Activated CD8-positive, alpha-beta memory T cell treated with anti-CD3 and anti-CD28 coated beads for 1 hour (primary cell): ENCODE measurements at places on chromosomes 3 and 15.

DNA sequence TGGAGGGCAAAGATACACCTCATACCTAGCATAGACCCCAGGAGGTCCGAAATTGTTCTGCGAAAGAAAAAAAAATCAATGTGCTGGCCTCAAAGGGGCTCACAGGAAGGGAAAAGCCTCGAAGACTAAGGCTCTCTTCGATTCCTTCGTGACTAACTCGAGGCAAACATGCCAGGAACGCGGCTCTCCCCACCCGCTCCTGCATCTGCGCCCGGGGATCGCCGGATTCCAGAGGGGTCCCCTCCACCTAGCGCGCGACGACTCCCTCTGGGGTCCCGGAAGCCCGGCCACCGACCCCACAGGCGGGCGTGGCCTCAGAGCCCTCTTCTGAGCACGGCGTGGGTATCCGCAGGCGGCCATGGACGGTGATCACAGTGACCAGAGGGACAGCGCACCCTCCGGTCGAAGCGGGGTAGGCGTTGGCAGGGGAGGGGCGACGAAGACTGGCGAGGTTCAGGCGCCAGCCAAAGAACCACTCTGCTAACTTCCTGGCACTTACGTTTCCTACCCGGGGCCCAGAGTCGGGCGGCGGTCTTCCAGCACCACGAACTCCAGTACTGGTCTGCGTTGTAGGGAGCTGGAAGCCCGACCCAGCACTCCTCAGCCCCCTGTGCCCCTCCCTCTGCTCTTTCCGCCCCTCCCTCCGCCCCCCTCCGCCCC lies 515 bp upstream of the EIF3J start:
- DNase-seq: no peak

GRCh38 chr15:77959432-77959879 lies 118.1 kb downstream of the TBC1D2B start:
- DNase-seq: peak; percentile 34

- DNase-seq: no peak
Measured at GRCh38 chr3:128453501-128454309, 13.0 kb downstream of the DNAJB8 start.

- no peak for DNase-seq
Measured at GRCh38 chr3:31232055-31233025, 300.4 kb upstream of the STT3B start.

GRCh38 chr15:40354408-40355171 lies 3.4 kb upstream of the DISP2 start:
- DNase-seq: no peak

DNA sequence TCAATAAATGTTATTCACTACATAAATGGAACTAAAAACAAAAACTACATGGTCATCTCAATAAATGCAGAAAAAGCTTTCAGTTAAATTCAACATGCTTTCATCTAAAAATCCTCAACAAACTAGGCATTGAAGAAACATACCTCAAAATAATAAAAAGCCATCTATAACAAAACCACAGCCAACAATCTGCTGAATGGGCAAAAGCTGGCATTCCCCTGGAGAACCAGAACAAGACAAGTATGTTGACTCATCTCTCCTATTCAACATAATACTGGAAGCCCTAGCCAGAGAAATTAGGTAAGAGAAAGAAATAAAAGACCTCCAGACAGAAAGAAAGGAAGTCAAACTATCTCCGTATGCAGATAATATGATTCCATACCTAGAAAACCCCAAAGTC lies 759.9 kb downstream of the EPHA3 start:
- no peak for DNase-seq

DNA sequence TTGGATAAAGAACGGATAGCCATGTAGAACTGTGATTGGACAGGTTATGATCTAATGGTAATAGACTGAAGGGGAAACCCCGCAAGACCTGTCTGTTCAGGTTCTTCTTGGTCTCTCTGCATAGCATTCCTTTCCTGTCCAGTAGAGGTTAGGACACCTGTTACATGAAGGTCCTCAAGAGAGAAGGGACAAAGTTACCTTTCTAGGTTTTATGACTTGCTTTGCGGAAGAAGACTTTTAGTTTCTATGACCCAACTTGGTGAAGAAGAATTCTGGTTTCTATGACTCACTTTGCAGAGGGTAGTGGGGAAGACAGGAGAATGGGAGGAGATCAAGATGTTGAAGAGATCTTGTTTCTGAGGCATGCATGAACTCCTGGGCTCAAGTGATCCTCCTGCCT lies 97.9 kb upstream of the C3orf80 start:
- no peak for DNase-seq

- DNase-seq: no peak
Measured at GRCh38 chr3:99482191-99482590, 156.2 kb upstream of the COL8A1 start.

- DNase-seq: no peak
Measured at GRCh38 chr3:31440878-31441277, 91.8 kb upstream of the STT3B start.

DNA sequence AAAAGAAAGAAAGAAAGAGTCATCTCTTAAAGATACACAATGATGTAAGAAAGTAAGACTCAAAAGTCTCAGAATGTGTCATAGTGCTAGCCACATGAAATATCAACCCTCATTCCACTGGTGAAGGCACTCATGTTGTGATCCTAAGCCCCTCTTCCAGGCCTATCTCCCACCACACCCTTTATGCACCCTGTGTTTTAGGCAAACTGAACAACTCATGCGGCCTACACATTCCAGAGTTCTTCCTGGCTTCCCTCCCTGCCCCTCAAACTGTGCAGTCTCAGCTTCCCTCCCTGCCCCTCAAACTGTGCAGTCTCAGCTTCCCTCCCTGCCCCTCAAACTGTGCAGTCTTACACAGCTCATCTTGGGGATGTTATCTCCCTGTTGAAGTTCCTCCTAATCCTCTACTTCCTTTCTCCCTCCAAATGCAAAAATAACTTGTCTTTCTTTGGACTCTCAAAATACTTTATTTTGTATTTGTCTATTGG lies 69.0 kb upstream of the FNDC3B start:
- DNase-seq: no peak

GRCh38 chr3:110324171-110324705 lies 747.4 kb upstream of the NECTIN3 start:
- DNase-seq: no peak

GRCh38 chr15:76636059-76636458 lies 269.1 kb downstream of the SCAPER start:
- DNase-seq: no peak

DNA sequence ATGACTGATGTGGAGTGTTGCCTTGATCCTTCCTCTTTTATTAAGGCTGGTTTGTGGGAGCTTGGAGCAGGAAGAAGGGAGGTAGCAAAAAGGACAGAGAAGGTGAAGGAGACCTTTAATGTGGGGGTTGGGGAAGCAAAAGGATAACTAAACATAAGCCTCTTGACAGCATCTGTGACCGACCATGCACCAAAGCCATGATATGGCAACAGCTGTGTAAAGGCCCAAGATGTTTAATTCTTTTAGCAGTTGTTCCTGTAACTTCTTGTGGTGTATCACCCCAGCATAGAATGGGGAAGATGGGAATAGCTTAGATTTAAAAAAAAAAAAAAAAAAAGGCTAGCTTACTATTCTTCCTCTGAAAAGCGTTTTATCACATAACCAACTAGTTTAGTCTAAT lies 194.7 kb downstream of the KLHL25 start:
- DNase-seq: no peak

- DNase-seq: no peak
Measured at GRCh38 chr3:138114431-138114918, 933 bp downstream of the DZIP1L start.
